Thyroid gland (tissue), 4 donors: ENCODE measurements at places on chromosomes 1 and 21. TPM values are rescaled to one million over a fixed set of nuclear protein-coding genes. Genes with fewer than 3 reads are reported as not detected.

PPIAL4G gene
- total RNA-seq, result not detected

KLF18 gene
- total RNA-seq, result not detected

NOTCH2NLA gene
- 92.5 TPM for total RNA-seq

RAB3B gene
- total RNA-seq, result not detected

OXCT2 gene
- total RNA-seq, result 8.2 TPM

DENND4B gene
- 38.8 TPM for total RNA-seq

OR14I1 gene
- total RNA-seq, result not detected

PRDX1 gene
- total RNA-seq, result 1,091 TPM

SDHC gene
- total RNA-seq, result 108 TPM

OVAAL gene
- not detected for total RNA-seq

AADACL3 gene
- total RNA-seq, result not detected

PLXNA2 gene
- total RNA-seq, result 12.2 TPM

SLC22A15 gene
- total RNA-seq, result 5.4 TPM

GREM2 gene
- total RNA-seq, result 0.27 TPM

LCE3C gene
- not detected for total RNA-seq

HRNR gene
- not detected for total RNA-seq

TFF2 gene
- not detected for total RNA-seq

SUSD4 gene
- total RNA-seq, result 0.83 TPM

OR2T29 gene
- not detected for total RNA-seq

B3GALT5 gene
- total RNA-seq, result 2.3 TPM

SYCP1 gene
- total RNA-seq, result not detected

RNU1-1 gene
- total RNA-seq, result under 0.01 TPM

REG4 gene
- not detected for total RNA-seq

OR6K3 gene
- not detected for total RNA-seq

EXO1 gene
- 8.2 TPM for total RNA-seq

PAPPA2 gene
- 2.0 TPM for total RNA-seq

PODN gene
- 81.2 TPM for total RNA-seq

OR10J1 gene
- total RNA-seq, result not detected

OR2T33 gene
- 1.8 TPM for total RNA-seq

AGMAT gene
- not detected for total RNA-seq

NPHS2 gene
- total RNA-seq, result not detected
